ENCODE measurements at places on chromosomes 4 and X.
A peak's percentile ranks its signal among the peaks of the same experiment; 100 is the strongest.

GRCh38 chrX:53421772-53422085 is 725 bp downstream of the SMC1A start:
- no peak for DNase-seq

- no peak for DNase-seq
Measured at GRCh38 chr4:67452100-67452845, 93.0 kb downstream of the CENPC start.

DNA sequence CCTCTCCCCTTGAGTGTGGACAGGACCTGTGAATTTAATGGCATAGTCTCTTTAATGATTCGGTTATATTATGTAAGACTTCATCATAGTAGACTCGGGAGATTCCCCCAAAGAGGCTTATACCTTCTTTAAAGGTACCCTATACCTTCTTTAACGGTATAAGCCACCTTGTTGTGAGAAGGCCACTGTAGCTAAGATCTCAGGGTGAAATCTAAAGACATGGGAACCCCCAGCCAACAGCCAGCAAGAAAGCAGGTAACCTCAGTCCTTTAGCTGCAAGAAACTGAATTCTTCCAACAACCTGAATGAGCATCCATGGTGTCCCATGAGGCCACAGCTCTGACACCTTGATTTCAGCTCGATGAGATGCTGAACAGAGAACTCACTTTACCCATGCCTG is 931 bp downstream of the DDX60 start:
- DNase-seq: peak; percentile 17

DNA sequence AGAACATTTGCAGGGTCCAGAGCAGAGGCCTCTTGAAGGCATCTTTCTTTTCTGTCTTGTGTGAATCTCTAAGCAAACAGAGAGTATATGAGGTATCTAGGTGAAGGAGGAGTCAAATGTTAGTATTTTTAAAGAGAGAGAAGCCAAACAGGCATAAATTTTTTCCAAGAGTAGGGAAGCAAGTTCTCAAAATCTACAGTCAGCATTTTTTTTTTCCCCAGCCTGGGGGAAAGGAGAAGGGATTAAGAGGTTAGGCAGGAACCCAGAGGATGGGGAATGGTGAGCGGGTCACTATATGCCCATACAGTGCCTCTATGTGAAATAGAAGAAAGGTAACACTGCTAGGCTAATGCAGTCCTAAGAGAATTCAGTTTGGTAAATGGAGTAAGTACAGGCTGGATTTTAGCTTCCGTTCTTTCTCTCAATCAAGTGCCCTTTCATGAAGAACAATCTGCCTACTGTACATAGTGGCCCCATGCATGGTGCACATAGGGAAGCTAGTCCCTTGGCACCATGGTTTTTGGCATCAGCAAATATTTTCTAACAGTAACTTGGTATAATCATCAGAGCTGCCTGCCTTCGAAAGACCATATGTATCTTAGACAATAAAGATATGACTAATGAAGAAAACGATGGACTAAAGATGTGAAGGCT is 163.1 kb upstream of the MAB21L2 start:
- no peak for DNase-seq

- no peak for DNase-seq
Measured at GRCh38 chr4:54842226-54842625, 184.5 kb downstream of the KIT start.

- no peak for DNase-seq
Measured at GRCh38 chr4:138826754-138827153, 188.8 kb upstream of the NOCT start.

DNA sequence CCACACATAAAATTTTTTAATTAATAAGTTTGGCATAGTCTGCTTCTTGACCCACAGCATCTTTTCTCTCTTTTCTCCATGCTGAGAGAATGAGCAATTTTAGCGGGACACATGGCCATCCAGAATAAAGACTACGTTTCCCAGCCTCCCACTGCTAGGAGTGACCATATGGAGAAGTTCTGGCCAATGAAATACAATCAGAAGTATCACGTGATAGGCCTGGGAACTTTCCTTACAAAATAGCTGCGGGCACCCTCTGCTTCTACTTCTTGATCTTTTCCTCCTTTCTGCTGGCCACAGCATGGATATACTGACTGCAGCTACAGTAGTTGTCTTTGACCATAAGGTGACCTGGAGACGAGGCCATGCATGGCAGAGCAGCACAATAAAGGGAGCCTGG is 348.0 kb downstream of the BCOR start:
- DNase-seq: no peak

DNA sequence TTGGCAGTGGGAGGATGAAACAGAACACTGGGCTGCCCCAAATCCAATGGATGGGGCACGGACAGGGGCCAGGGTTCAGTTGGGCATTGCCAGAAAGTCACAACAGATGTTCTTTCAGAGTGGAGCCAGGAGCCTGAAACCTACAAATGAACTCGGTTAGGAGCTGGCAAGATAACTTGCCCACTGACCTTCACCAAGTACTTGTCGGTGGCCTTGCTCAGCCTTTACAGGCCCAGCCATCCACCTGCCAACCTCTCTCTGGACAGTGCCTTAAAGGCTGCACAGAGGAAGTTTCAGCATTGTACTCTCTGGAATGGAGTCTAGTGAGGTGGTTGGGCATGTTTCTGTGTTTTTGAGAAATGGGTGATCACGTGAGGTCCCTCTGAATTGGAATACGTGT is 87.1 kb upstream of the USP9X start:
- no peak for DNase-seq

GRCh38 chr4:6920171-6920570 is 10.5 kb downstream of the TBC1D14 start:
- DNase-seq: no peak

GRCh38 chr4:187184508-187184907 is 460.9 kb upstream of the FAT1 start:
- DNase-seq: no peak

GRCh38 chrX:123773258-123773988 is 40.6 kb upstream of the THOC2 start:
- DNase-seq: no peak

DNA sequence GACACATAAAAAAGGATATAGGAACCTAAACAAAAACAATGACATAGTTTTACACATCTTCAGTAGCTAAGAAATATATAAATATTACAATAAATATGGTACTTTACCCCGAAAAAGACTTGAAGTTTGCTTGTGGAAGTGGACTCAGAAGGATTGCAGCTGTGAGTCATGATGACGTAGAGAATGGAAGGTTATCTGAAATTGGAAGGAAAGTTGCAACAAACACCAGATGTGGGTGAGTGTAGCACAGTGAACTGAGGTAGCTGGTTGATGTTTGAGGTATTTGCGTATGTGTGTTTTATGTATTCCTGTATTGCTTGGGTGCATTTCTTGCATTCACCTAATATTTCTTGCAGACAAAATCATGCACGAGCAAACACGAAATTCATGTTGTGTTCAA is 113.0 kb downstream of the ARX start:
- DNase-seq: no peak

GRCh38 chrX:56530011-56530410 is 33.4 kb upstream of the UBQLN2 start:
- DNase-seq: no peak

DNA sequence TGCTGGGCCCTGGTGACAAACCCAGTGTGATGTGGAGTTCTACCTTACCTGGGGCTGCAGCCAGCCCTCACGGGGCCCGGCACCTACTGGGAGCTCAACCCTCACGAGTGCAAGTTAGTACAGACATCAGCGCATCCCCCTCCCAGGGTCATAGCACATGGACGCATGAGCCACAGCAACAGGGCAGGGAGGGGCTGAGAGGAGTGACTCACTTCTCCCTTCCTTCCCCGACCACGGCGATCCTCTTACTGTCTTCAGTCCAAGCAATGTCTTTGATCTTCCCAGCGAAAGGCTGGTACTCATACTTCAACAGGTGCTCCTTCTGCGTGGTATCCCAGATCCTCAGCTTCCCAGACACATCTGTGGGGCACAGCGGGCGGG is 17.8 kb downstream of the WDR1 start:
- no peak for DNase-seq

- no peak for DNase-seq
Measured at GRCh38 chr4:80268936-80269335, 2.5 kb downstream of the FGF5 start.

- no peak for DNase-seq
Measured at GRCh38 chr4:185817403-185817818, 5.4 kb upstream of the SORBS2 start.

DNA sequence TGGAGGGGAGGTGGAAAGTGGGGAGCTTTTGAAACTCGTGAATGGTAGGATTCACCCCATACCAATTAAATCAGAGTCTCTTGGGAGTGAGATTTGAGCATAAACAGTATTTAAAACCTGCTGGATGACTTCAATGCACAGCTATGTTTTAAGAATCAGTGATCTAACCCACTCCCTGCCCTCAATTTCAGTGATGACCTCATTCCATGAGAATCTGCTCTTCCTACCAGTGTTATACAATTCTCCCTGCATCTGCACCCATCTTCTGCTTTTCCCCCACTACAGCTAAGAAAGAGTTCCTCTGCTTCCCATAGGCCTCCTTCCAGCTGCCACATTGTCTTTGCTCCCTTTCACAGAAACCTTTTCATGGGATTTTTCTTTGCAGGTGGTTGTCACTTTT is 18.3 kb upstream of the H2AZ1 start:
- DNase-seq: no peak

DNA sequence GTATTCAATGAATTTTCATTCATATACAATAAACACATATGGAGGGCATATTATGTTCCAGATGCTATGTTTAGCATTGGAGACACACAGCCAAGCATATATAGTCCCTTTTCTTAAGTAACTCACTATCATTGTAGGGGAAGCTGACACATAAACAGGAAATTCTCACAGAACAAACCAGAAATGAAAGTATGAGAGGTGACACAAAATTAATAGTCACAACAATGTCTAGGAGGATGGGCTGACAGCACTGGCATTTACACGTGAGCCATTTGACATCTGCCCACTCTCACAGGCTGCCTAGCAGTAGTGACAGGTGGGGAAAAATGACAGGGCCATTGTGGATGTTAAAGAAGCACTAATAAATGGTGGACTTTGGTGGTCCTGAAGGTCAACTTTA is 2.6 kb upstream of the CNOT6L start:
- DNase-seq: peak; percentile 30

DNA sequence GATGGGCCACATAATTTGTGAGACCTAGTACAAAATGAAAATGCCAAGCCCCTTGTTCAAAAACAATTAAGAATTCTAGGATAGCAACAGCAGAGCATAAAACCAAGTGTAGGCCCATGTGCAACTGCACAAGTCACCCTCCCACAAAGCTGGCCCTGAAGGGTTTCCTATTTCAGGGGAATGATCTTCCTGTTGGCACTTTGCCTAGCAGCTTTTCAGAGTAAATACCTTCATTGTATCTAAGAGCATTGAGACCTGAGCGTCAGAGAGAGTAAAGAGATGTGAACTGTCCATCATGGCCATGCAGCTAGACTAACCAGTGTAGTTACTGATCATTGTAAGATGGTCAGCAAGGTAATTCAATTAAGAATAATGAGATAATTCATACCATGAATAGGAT is 113.6 kb downstream of the CNKSR2 start:
- no peak for DNase-seq

DNA sequence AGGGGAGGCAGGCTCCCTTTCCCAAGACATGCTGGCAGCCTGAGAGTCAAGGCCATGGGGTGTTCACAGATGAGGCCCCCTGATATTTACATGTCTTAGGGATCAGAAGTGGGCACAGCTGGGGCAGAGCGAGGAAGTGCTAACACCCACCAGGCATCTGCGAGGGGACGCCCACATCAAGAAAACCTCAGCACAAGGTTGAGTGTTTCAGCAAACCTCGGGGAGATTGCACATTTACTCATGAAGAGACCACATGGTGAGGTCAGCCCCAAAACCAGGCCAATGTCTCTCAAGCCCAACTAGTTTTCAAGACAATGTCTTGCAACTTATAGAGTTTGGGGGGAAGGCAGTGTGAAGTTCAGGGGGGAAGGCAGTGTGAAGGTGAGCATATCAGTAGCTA is 55.2 kb downstream of the CLNK start:
- no peak for DNase-seq

DNA sequence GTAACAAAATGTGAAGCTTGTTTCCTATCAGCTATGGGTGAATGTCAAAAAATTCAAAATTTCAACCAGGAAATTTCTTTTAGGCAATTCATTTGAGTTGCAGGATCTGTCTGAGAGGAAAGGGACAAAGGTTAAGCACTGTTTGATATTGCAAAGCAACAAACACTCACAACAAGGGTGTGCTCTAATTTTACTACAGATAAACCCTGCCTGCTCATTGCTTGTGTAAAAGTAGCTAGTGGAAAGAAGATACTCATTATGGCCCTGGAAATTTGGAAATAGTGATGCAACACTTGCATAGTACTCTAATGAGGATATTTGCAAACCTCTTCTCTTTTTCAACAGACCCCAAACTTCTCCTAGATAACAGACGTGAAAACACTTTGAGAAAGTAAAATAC is 27.1 kb downstream of the FAM47E start:
- DNase-seq: no peak

- DNase-seq: no peak
Measured at GRCh38 chr4:25504932-25505636, 128.0 kb downstream of the ANAPC4 start.

DNA sequence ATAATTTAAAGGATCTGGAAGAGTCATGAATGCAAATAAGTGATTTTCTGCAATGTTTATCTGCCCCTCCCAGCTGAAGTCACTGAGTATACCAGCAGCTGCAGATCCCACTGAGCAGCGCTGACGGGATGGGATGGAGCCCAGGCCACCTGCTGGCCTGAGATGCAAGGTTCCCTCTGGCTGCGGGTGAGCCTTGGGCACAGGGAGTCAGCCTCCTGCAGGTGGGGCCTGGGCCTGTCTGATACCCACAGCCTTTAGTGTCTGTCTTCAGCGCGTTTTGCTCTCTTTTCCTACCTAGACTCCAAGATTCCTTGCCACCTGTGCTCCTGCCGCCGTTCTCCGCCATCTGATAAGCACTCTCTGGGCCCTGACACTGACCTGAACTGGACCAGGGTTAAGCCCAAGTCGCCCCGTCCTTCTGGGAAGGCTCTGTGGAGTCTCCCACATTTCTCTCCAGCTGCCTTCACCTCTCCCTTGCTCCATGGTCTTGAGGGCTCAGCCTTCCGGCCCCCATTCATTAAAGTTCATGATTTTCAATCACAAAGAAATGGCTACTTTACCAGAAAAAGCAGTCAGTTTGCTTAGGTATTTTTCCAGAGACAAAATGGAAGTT is 223.1 kb upstream of the FAT1 start:
- no peak for DNase-seq

GRCh38 chr4:72301759-72302158 is 267.3 kb downstream of the ADAMTS3 start:
- DNase-seq: no peak

DNA sequence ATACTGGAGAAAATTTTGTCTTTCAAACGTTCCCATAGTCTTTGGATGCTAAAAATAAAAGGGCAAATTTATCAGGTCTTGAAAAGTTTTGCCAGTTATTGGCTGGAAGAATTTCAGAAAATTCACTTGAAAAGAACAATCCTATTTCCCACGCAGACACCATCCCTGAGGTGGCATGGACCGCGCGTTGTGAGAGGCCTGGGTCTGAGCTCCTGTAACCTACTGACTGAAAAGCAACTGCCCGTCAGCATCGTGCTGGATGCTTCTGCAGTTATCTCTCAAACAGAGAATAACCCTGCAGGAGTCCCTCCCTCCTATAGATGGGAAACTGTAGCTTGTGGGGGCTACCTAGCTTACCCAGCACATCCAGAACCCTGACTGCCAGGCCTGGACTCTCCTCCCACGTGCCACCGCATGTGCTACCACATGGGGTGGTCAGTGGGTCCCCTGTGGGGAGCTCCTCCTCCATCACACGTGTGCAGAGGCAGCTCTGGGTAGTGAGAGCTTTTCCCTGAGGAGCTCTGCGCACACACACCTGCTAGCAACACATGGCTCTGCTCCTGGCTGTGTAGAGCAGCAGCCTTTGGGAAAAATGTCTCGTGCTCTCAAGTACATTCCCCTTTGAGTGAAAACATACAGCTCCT is 36.1 kb downstream of the NSG1 start:
- no peak for DNase-seq

Data from activated CD4-positive, alpha-beta T cell treated with anti-CD3 and anti-CD28 coated beads for 1 hour (primary cell).